ENCODE measurements at places on chromosomes 3 and 15.

DNA sequence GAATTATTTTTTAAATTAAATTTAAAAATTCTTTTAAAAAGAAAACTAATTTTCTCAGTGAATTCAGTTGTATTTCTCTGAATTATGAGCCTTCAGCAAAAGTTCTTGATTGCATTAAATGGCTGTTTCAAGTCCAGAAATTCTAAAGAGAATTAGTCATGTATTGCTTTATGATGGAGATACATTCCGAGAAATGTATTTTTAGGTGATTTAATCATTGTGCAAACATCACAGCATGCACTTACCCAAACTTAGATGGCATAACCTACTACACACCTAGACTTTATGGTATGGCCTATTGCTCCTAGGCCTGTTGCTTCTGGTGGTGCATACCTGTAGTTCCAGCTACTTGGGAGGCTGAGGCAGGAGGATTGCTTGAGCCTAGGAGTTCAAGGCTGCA is 44.3 kb upstream of the GCNT3 start:
- DNase-seq, result no peak

DNA sequence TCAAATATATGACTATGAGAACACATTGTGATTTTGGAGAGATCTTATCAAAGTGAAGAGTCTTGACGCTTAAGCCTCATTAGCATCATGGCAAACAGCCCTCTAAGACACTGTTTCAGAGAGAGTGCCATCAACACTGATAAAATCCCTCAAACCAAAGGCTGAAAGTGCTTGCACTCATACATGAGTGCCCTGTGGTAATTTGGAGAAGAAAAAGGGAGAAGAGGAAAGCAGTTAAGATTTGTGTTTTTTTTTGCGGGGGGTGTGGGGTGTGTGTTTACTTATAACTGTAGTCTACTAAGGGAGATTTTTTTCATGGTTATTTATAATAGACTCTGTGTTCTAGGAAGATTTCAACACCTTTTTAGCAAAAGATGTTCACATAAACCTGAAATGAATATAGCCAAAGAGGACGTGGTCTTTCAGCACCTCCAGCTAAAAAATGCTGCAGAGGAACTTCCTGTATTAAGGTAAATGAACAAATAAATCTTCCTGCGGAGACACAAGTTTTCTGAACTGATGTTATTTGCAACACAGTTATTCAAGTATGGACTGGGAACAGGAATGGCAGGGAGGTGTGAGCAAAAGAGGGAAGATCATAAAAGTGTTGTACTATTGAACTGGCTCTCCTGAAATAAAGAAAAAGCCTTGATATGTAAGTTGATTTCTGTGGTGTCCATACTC is 81.9 kb upstream of the TGFBR2 start:
- no peak for DNase-seq

DNA sequence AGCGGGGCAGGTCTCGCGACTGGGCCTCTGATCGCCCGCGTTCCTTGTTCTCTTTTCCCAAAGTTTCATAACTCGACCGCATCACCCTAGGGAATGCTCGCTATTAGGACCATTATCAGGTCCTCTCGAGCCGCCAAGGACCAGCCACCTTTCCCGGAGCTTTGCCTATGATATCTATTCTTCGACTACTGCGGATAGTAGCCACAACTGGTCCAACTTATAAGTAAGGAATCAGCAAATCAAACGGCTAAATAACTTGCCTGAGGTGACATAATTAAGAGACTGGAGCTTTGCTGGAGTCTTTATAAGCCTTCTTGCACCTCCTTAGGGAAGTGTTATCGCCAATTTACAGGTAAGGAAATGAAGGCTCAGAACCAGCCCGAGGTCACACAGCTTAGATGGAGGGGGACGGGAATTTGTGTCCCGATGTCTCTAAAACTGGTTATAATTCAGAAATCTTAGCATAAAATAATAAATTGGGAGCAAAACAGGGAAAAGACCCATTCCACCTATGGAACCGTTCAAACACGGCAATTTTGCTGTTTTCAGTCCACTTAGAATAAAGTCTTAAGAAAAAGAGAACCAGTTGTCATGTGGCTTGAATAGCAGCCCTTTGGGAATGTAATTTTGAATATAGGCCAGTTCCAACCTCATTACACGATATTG is 479 bp upstream of the PLD1 start:
- DNase-seq, result no peak

DNA sequence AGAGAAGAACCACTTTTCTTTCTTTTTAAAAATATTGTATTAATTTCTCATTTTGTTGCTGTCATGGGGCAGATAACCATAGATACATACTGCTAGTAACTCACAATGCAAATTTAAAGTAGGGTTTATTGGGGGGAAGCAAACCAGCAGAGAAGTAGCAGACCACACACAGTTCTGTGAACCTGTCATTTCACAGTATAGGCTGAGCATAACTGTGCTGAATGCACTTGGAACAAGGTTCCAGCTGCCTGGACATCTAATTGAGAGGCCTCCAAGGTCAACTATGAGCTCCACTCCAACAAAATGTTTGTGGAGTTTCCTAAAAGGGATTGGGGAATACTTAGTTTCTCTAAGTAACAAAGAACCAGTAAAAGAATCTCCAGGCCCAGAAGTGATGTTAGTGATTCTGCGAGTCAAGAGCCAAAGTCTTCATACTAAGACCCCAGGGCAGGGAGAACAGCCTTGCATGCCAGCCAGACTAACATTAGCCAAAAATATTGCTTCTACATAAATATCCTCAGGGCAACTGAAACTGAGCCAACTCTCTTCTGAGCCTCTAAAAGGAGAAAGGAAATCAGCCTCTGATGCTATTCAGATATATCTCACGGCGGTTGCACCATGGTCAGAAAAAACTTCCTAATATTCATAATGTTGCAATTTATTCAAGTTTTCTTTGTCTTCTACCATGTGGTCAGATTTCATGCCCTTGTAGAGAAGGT is 856.4 kb upstream of the ALCAM start:
- no peak for DNase-seq

DNA sequence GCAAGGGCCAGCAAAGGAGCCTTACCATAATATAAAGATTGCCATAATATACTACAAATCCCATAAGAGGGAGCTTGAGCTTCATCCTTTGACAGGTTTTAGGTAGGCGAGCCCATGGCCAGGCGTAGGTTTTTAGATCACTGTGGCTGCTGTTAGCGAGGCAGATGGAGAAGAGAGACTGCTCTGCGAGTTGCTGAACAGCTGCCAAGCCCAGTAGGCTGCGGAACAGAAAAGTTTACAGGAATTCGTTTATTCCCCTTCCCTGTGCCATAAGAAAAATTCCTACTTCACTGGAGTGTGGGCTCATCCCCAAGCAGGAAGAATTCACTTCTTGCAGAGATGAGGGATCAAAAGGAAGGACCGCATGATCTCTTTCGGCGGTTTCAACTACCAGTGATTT is 30.5 kb downstream of the TMED3 start:
- DNase-seq, result no peak

DNA sequence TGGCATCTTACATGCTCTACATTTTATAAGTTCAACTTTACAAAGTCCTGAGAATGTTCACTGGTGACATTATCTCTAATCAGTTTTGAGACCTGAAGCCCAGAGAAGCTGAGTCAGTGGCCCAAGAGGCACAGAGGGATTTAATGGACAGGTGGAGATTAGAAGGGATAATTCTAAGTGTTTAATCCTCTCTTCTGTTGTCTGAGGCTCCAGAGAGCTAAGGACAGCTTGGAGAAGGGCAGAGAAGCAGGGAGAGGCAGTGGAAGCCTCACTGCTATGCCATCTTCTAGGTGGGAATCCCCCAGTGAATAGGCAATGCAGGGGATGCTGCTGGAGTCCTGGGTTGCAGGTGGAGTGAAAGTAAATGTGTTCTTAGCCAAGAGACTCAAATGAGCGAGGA is 369.4 kb upstream of the SLCO3A1 start:
- DNase-seq, result no peak

DNA sequence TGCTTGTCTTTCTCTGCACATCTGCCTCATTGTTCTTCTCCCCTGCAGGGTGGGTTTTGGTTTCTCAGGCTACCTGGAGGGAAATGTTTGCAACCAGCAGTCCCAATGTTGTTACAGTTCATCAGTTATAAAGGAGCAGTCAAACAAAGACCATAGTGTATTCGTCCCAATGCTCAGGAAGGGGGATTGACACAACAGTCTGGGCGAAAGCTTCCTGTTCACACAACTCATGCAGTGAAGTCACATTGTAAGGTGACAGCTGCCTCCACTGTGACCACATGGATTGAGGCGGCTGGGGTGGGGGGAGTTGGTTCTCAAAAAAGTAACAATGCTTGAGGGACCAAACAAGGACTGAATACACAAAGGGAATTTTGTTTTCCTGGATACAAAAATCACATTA is 28.8 kb upstream of the TF start:
- no peak for DNase-seq

GRCh38 chr3:112101916-112102315 is 15.7 kb downstream of the C3orf52 start:
- DNase-seq, result no peak

DNA sequence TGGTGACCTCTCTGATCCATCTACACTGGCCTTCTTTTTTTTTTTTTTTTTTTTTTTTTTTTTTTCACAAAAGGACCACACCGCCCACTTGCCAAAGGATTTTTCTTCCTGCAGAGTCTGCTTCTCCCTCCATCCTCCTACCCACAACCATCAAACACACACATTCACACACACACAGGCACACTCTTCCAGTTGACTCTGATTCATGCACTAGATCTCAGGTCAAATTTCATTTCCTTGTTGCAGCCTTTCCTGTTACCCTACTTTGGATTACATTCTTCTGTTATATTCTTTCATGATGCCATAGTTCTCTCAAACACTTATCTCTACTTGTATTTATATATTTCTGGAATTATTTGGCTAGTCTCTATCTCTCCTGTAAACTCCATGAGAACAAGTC is 133.9 kb downstream of the STAC start:
- DNase-seq, result no peak

DNA sequence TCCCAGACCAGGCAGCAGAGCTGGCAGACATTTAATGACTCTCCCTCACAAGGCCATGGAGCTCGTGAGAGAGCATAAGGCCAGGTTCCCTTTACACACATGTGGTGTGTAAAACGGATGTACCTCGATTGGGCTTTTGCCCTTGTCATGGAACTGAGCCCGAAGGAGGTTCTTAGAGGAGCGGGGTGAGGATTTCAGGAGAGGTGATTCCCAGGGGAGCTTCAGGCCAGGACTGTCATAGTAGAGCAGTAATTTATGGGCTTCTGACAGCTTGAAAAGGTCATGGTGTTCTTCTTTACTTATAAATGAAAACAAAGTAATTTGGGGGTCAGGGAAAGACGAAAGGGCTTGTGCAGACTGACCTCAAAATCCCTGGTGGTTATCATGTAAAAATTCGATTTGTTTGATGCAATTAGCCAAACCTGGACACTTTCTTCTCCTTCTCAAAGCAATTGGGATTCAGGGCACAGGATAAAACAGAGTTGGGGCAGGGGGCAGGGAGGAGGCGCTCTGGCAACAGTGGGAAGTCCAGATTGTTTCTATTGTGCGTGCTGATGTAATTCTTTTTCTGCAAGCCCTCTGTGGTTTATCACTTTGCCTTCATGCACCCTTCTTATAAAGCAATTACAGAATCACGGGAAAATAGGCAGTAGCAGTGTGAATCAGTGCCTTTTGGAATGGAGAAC is 51.0 kb downstream of the CACNA1D start:
- DNase-seq, result no peak

GRCh38 chr3:143718463-143718862 is 129.8 kb downstream of the SLC9A9 start:
- DNase-seq, result no peak

GRCh38 chr15:32856753-32857152 is 138.9 kb downstream of the GREM1 start:
- DNase-seq, result no peak

Measured in activated CD8-positive, alpha-beta memory T cell treated with anti-CD3 and anti-CD28 coated beads for 4 hours (primary cell).